Activated naive CD4-positive, alpha-beta T cell treated with anti-CD3 and anti-CD28 coated beads for 36 hours (primary cell): ENCODE measurements at places on chromosomes 1 and 21. TPM values are rescaled to one million over a fixed set of nuclear protein-coding genes. Genes with fewer than 3 reads are reported as not detected.

DNA sequence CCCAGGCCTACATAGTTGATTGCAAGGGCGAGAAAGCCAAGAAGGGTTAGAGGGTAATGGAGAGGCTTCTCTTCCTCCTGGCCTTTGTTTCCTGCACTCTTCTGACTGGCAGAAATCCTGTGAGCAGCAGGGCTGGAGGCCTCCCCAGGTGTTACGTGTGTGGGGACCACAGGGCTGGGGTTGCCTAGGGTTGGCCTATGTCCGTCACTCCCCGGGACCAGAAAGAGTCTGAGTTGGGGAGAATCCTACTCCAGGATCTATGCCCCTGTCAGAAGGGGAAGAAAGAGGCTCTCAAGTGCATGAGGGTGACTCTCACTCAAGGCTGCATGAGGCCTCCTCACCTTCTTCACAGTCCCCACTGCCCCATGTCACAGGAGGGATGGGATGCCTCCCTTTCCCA, 38.5 kb downstream of the IGFN1 start:
- no peak for DNase-seq

GRCh38 chr1:11499601-11500331, 20.8 kb downstream of the DISP3 start:
- DNase-seq = no peak

DNA sequence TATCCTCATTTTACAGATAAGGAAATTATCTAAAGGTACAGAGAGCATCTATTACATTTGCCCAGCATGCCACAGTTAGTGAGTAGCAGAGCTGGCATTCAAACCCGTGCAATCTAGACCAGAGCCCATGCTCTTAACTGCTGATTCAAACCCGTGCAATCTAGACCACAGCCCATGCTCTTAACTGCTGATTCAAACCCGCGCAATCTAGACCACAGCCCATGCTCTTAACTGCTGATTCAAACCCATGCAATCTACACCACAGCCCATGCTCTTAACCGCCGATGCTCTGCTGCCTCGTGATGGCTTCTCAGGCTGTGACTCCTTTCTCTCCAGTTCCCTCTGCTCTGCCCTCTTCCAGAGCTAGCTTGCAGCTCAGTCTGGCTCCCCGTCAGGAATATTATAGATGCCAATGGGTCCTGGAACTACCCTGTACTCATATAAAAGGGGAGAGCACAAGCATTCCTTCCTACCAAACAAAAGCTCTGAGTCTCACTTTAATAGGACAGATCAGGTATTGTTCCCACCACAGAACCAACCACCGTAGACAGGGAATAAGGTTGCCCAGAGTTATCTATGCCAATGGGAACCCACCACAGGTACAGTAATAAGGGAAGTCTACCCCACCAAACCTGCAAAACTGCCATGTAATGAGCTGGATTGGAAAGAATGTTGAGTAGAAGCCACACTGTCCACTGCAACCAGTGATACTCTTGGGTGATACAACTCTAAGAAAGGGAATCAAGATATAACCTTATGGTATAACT, 78.4 kb downstream of the SMYD3 start:
- DNase-seq = no peak

- no peak for DNase-seq
These were observed 16.0 kb downstream of the ANGPTL3 start for GRCh38 chr1:62613325-62613727.

DNA sequence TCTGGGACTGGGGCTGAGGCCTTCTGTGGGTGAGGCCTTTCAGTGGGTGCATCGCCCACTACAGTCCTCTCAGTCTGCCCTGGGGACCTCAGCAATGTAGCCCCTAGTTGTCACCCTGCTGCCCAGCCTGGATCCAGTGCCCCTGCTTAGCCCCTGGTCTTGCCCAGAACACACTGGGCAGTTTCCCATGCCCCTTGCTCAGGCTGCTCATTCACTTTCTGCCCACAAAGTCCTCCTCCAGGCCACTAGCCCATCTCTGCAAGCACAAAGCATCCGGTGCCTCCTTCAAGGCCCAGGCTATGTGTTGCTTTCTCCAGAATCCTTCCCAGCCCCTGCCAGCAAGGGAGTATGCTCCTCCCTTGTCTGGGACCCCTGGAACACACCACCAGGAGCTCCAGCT, 5.4 kb upstream of the ADORA1 start:
- DNase-seq = no peak

- no peak for DNase-seq
These were observed 13.6 kb downstream of the OXCT2 start for GRCh38 chr1:39757501-39757900.

GRCh38 chr1:181169281-181169865, 80.9 kb downstream of the IER5 start:
- DNase-seq = no peak

DNA sequence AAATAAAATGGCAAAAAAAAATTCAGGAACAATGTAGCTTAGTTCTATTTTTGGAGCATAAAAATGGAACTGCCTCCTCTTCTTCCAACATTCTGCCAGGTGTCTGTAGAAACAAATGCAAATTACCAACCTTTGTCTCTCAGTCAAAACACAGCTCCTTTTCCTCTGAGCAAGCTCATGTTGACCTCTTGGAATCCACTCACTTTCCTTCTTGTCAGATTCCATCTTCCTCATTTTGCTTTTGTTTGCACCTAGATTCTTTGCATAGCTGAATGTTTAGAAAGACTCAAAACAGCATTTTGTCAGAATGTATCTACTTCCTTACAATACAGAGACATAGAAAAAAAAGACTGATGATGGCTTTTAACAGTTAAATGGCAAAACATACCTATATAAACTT, 178.2 kb downstream of the ADGRL2 start:
- no peak for DNase-seq

GRCh38 chr1:18886003-18886335, 16.4 kb downstream of the ALDH4A1 start:
- no peak for DNase-seq

DNA sequence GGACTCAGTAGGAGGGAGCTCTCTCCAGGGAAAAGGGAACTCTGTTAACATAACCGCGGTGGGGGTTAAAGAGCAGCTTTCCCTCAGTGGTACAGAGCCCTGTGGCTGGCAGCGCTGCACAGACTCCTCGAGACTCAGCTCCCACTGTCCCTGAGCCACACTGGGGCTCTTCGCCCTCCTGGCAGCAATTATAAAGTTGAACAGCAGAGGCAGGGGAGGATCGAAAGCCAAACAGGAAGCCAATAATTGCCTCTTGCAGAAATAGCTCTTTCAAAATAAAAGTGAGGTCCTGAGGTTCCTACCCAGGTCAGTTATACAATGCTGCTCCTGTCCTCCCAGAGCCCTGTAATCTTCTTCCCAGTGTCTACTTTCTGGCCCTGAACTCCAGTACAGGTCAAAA, 77.0 kb downstream of the FAM78B start:
- no peak for DNase-seq

DNA sequence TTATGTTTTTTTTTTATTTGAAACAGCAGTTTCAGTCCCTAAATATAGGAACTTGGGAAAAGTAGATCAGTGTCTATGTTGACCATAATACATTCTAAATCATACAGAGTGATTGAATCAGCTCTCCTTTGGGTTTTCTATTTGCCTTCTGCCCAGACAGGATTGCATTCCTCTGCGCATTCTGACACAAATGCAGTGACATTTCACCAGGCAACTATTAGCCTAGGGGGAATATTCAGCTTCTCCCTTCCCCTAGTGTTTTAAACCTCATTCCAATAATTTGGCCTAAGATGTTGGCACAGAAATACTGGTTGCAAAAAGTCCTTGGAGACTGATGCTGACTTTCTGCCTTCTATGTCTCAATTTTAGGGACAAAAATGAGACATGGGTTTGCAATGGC, 172.8 kb downstream of the PTGER3 start:
- DNase-seq = no peak

DNA sequence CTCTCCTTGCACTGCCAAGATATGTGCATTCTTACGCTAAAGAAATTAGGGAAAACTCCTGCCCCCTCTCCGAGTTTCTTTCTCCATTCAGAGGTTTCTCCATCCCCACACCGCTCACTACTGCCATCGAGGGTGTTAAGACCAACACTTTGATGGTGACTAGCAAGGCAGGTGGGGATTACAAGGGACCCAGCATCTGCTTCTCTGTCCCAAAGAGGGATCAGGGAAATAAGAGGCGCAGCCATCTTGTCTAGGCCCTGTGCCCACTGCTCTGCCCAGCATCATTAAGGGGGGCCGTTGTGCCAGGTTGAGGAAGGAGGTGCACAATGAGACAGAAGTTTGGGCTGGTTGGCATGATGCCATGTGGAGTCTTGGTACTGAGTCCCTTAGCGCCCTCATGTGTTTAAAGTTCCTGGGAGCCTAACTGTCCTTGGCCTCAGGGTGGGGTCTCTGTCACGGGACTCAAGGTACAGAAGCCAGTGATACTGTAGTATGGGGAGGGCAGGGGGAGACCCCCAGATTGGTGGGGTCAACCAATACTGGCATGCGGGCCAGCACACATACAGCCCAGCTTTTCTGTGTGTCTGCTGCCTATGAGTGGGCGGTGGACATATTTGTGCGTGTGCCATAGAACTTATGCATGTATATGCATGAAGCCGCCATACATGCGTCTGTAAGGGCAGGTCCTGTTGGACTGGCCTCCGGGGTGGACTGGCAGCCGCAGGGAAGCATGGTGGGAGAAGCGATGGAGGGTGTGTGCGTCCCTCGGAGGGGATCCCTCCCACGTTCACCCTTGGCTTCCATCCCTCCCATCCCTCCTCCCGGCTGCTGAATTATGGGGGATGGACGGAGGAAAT, 5.5 kb downstream of the EFNA3 start:
- peak; percentile 73 for DNase-seq

GRCh38 chr1:147611021-147611426, 59.3 kb downstream of the ACP6 start:
- no peak for DNase-seq

DNA sequence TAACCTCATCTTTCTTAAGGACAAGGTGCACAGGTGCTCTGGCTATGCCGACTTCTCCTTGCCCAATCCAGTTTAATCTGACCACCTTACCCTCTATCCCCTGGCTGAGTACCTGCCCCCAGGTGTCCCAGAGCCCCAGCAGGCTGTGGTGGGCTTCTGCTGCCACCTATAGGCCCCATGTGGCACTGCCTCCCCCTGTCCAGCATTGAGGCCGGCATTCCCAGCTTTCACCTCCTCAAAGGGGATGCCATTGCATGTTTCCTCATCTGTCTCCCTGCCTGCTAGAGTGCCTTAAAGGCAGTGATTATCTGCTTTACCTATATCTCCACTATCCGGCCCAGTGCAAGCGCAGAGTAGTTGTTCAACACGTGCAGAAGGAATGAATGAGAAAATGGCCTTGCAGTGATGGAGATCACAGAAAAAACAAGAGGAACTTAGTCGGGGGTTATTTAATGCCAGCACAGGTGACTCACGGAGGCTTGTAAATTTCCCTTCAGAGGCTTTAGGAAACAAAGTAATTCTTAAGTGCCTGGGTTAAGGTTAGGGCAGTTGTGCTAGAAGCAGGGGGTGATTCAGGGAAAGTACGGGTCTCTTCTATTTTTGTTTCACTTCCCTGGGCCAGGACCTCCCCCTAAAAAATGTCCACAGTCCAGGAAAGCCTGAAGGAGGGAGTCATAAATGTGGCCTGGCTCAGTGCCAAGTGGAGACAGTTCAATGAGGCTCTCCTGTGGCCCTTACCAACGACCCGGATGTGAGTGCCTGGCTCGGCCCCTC, 131.8 kb upstream of the NGF start:
- DNase-seq = peak; percentile 42

- DNase-seq = no peak
These were observed 419 bp upstream of the TSEN15 start for GRCh38 chr1:184051138-184051484.

The NBPF20 gene
- 1.8 TPM for total RNA-seq

The NGF gene
- total RNA-seq = not detected

The PGLYRP4 gene
- not detected for total RNA-seq

The AKNAD1 gene
- total RNA-seq = not detected

The OR14K1 gene
- not detected for total RNA-seq

The ATP1A2 gene
- total RNA-seq = not detected

The BTBD8 gene
- 2.7 TPM for total RNA-seq

The PM20D1 gene
- 0.59 TPM for total RNA-seq
